ENCODE measurements at places on chromosomes 12 and 14.

DNA sequence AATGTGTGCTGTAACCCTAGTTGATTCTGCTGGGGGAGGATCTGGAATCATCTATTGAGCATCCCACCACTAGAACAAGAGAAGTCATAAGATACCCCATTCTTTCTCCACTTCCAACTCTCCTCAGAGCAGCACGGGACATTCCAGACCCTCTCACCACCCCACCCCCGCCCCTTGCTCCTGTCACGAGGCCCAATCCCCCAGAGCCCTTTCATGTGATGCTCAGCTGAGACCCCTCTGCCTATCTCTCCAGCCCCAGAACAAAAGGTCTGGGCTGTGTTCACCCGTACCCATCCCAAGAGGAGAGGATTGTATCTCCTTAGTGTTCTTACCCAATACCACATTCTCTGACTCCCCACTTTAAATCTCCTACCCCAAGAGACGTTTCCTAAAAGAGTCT is 602 bp downstream of the PMEL start:
- DNase-seq: no peak

DNA sequence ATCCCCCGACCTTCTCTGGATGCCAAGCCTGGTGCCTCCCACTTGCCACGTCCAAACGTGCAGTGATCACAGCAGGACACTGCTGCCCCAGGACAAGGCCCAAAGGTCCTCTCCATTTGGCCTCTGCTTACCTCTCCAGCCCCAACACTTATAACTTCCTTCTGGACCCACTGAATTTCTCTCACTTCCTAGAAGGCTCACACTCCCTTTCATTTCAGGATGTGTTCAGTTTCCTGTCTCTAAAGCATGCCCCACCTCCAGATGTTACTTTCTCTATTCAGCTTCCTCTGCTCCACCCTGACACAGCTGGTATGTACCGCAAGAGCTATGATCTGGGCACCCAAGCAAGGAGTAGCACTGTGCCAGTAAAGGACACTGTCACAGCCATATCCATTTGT is 33.0 kb downstream of the CDKL1 start:
- peak; percentile 66 for DNase-seq

DNA sequence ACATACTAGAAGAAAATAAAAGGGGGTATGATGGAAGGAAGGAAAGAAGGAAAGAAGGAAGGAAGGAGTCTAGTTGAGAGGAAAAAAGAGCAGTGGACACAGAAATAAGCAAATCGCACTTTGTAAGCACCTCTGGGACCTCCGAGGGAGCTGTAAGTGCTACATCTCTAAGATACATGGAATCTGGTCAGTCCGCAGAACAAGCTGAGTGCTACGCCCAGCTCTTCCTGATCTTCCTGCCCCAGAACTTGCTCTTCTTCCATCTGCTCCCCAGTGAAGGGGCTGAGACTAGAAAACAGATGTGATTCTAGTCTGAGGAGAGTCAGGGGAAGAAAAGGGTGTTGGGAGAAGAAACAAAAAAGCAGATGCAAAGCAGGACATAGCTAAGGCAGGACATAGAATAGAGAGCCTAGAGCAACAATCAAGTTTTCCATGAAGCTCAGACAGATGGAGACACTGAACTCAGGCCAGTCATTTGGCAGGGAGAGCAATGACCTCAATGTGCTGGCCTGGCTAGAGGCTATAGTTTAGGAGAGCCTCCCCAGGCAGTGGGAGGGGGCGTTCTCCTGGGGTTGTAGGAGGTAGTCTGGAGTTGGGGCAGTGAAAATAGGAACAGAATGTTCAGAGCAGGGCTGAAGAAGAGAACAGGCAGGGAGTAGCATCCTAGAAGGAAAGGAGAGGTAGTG is 1.7 kb upstream of the MFAP5 start:
- DNase-seq: no peak

DNA sequence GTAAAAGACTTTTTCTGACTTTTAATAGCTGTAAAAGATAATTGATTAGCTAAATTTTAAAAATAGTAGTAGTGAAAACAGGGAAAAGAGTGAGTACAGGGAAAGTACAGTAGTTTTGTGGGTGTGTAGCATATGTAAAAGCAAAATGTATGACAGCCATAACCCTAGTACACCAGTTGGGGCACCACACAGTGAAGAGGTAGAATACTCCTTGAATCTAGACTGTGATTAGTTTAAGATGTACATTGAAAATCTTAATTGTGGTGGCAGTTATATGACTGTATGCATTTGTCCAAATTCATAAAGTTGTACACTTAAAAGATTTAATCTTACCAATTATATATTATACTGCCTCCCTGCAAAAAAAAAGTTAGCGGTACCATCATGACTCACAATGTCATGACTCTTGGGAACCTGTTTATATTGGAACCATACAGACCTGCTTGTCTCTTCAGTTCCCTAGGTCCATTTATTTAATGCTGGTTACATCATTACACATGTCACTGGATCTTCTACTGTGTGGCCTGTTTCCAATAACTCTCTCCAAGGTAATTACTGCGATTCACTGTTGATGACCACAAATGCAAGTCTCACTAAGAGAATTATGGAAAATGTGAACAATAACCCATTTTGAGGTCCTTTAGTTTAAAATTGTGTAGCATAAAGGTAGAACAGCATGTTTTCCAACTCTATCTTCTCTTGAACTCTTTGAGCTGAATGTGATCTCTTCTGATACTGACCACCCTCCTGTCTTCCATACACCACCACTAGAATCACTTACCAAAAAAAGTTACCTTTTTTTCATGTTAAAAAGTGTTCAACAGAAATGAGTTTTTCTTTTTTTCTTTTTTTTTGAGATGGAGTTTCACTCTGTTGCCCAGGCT is 264.2 kb upstream of the AMIGO2 start:
- no peak for DNase-seq

DNA sequence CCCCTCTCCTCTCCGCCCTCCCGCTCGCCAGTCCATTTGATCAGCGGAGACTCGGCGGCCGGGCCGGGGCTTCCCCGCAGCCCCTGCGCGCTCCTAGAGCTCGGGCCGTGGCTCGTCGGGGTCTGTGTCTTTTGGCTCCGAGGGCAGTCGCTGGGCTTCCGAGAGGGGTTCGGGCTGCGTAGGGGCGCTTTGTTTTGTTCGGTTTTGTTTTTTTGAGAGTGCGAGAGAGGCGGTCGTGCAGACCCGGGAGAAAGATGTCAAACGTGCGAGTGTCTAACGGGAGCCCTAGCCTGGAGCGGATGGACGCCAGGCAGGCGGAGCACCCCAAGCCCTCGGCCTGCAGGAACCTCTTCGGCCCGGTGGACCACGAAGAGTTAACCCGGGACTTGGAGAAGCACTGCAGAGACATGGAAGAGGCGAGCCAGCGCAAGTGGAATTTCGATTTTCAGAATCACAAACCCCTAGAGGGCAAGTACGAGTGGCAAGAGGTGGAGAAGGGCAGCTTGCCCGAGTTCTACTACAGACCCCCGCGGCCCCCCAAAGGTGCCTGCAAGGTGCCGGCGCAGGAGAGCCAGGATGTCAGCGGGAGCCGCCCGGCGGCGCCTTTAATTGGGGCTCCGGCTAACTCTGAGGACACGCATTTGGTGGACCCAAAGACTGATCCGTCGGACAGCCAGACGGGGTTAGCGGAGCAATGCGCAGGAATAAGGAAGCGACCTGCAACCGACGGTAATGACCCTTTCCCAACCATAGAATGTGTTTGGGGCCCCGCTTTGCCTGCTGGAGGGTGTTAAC is 615 bp downstream of the CDKN1B start:
- DNase-seq: peak; percentile 58

GRCh38 chr12:92312463-92312964 is 166.9 kb upstream of the BTG1 start:
- no peak for DNase-seq

- DNase-seq: no peak
Observed at GRCh38 chr12:52007158-52007921, 594 bp downstream of the TAMALIN start.

- DNase-seq: no peak
Observed at GRCh38 chr14:69711065-69711464, 55.9 kb upstream of the SRSF5 start.

- peak; percentile 23 for DNase-seq
Observed at GRCh38 chr12:124804011-124804621, 59.5 kb downstream of the SCARB1 start.

DNA sequence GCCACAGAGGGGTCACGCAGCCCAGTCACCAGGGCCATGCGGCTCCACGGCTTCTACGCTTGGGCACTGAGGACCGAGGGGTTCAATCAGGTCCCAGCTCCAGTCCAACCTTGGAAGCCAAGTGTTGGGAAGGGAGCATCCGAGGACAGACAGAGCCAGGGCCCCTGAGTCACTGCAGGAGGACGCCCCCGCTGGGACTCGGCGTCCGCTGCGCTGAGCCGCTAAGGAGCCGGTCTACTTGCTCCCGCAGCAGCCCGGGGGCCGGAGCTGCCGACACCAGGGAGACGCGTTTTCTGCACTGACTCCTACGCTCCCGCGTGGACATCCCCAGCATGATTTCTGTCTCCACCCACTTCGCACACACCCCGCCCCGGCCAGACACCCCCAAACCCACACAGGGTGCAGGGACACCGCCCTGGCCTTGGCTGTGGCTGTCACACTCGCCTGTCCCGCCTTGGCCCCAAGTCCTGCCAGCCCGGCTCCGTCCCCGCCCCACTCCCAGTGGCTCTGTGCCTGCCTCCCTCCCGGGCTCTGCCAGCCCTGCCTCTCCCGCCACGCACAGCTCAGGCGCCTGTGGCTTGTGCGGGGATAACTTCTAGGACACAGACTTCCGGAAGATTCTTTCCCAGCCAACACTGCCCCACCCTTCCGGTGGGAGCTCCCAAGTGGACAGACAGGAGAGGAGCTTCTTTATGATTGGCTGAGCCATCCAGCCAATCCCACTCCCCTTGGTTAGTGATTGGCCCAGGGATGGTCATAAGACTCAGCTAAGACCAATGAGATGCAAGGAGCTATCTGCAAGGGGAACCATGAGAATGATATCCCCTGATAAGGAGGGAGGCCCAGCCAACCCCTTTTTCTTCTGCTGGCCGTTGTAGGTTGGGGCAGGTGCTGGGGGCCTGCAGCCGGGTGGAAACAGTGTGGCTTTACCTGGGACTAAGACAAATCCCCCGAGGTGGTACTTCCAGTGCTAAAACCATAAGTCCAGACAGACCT is 118.9 kb upstream of the SFSWAP start:
- no peak for DNase-seq

Data from OCI-M1 (cell line).